ENCODE measurements at places on chromosomes 7 and 10.

- DNase-seq, result no peak
Measured at GRCh38 chr10:45505311-45505710, 131.3 kb downstream of the ALOX5 start.

GRCh38 chr7:31850601-31851000, 163.6 kb downstream of the PPP1R17 start:
- no peak for DNase-seq

DNA sequence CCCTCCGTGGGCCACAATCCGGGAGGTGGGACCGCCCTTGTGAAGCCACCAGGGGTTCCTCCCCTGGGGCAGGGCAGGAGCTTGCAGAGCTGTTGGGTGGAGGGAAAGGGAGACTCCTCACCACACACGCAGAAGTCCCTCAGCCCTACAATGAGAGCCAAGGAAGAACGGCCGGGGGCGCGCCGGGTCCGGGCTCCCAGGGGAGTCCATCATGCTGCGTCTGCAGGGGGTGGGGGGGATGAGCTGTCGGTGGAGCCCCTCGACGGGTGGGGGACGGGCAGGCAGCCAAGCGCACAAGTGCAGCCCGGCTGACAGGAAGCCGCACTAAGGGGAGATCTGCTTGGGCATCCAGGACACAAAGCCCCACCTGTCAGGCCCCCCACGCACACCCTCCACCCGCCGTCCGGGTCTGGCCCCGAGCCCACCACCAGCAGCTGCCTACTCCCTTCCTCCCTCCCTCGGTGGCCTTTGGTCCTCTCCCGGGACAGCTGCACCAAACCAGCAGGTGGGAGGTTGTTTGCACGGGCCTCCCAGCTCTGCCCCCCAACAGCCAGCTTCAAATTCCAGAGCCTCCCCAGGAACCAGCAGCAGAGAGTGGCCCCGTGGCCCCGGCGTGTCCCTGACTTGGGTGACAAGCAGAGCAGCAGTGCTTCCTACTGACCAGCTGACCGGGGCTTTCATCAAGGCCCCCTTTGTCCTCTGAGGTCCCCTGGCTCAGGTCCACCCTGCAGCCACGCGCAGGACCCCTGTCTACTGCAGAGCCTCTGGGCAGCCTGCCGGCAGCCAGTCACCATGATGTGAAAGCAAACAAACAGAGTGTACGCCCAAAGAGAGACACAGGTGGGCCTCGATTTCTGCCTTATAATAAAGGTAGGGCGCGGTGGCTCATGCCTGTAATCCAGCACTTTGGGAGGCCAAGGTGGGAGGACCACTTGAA, 50.3 kb downstream of the HIP1 start:
- DNase-seq, result peak; percentile 84

- DNase-seq, result no peak
Measured at GRCh38 chr10:14571866-14572507, 202.7 kb downstream of the FAM107B start.

DNA sequence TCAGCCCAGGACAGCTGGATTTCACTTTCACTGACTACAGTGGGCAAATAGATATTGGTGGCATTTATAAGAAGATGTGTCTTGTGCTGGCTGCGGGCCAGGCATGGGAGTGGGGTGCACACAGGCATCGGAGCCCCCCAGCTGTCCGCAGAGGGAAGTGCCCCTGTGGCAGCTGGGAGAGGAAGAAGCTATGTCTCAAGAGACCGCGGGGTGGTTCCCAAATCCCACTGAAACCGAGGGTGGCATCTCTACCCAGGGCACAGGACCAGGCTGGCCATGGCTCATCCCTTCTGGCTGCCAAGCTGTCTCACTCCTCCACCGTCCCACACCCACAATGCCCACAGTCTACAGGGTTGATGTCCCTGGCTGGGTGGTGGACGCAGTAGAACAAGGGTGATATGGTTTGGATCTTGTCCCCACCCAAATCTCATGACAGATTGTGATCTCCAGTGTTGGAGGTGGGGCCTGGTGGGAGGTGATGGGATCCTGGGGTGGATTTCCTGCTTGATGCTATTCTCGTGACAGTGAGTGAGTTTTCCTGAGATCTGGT, 94.8 kb downstream of the TCERG1L start:
- DNase-seq, result peak; percentile 7

DNA sequence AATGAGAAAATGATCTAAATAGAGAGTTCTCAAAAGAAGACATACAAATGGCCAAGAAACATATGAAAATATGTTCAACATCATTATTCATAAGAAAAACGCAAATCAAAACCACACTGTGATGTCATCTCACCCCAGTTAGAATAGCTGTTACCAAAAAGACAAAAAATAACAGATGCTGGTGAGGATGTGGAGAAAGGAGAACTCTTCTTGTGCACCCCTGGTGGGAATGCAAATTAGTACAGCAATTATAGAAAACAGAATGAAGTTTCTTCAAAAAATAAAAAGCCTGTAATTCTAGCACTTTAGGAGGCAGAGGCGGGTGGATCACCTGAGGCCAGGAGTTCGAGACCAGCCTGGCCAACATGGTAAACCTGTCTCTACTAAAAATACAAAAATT, 199.3 kb downstream of the PARD3 start:
- DNase-seq, result no peak

DNA sequence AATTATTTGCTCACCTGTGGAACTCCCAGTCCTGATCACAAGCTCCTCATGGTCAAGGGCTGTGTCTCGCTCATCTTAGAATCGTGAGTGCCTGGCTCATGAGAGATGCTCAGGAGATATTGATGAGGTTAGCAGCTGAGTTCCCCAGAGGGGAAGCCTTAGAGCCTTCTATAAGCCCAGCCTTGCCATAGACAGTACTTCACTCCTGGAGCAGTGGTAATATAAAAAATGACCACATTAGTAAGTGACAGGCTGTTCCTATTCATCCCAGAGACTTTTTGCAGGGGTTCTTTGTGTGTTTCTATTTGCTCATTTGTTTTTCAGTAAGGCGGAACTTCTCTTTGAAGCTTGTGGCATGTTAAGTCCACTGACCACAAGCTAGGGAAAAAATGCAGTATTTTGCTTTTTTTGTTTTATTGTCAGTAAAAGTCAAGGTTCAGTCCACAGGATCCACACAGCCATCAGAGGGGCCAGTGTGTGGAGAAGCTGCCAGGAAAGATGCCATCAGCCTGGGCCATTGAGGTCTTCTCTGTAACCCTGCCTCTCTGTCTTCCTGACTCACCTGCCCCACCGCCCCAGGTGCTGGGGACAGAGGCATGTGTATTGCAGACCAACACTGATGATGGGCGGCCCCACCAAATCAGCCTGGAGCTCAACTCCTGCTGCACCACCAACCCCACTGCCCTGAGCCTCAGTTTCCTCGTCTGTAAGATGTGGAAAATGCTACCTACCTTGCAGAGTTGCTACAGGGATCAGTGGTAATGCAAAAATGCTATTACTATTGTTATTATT, 36.4 kb upstream of the JCAD start:
- DNase-seq, result no peak

DNA sequence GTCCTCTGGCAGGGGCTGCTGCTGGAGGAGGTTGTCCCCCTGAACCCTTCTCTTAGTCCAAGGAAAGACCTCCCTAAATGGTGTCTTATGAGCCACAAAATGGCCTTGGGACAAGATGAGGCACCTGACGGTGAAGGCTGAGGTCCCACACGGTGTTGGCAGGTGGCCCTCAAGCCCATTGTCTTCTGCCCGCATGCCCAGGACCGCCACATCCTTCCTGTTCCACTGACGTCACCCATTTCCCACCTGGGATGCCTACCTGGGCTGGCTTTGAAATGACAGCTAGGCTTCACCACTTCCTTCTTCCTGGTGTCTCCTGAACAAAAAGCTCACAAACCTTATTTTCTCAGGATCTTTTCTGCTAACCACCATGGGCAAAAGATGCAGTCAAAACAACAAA, 2.1 kb upstream of the DMBT1 start:
- DNase-seq, result no peak

DNA sequence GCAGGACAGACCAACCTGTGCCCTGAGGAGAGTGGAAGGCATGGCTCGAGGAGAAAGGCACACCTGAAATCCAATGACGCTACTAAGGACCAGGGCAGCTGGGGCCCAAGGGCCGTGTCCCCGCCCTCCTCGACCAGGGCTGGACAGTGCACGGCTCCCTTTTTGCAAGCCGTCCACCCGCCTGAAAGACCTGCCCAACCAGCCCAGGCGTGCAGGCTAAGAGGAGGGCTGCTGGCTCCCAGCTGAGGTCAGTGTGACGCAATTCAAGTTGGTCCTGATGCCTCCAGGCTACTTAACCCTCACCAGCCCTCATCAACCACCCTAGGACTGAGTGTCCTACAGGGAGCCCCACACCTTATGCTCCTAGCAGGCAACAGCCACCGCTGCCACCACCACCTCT, 69.3 kb downstream of the DLG5 start:
- no peak for DNase-seq

Data from right hindlimb (tissue), 1 donor.